ENCODE measurements at places on chromosomes 1 and 21. TPM values are rescaled to one million over a fixed set of nuclear protein-coding genes. Genes with fewer than 3 reads are reported as not detected.
A peak's percentile ranks its signal among the peaks of the same experiment; 100 is the strongest.

The ACOT11 gene
- total RNA-seq = 3.1 TPM

The LRRC71 gene
- total RNA-seq = under 0.01 TPM

- no peak for DNase-seq
Measured at GRCh38 chr1:110266834-110267233, 56.7 kb downstream of the KCNC4 start.

The SPRR4 gene
- not detected for total RNA-seq

DNA sequence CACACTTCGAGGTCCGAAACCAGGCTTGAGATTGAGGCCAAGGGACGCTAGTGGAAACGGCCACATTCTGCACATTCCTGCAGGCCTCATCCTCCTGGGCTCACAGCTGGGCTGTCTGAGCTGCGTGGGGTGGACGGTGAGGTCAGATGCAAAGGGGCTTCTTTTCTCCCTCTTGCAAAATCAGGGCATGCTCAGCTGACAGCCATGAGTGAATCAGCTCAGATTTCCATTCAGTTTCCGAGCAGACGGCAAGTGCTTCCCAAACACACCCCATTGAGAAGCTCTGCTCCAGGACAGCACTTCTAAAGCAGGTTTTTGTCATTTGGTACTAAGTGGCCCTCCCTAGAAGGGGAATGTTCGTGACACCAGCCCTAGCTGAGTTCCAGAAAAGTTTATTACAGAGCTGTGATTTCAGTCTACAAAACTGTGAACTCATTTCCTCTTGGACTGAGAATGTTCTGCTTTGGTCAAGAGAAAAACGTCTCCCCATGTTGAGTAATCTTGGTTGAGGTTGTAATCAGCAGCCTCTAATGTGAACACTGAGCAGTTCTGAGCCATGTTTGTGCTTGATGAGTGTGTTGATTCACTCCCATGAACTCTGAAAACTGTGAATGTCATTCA lies 10.0 kb downstream of the PDPN start:
- DNase-seq = peak; percentile 59

DNA sequence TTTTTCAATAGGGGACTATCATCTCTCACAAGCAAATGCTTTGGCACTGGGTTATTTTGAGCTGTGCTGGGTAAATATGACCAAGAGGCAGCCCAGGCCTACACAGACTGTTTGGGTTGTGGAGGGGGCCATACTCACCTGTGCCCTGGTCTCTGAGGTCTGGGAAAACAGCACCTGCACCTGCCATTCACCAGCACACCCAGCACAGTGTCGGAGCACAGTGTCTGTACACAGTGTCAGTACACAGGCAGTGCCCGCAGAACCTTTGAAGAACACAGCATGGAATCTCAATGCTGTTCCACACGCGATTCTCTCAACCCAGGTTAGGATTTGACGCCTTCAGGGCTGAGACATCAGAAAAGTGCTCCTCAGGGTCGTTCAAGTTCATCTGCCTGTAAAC lies 35.0 kb upstream of the FAM89A start:
- no peak for DNase-seq

GRCh38 chr1:12600335-12600734 lies 17.7 kb downstream of the DHRS3 start:
- no peak for DNase-seq

The MRAP gene
- not detected for total RNA-seq

GRCh38 chr1:52636721-52637695 lies 4.0 kb downstream of the SHISAL2A start:
- no peak for DNase-seq

The MMEL1 gene
- 1.4 TPM for total RNA-seq
